GM12878 (cell line): ENCODE measurements at places on chromosomes 16 and 17.
A peak's percentile ranks its signal among the peaks of the same experiment; 100 is the strongest.

- H3K36me3 ChIP-seq = no peaks in the 10 kb centered on the region
- peaks cover 4% of the 10 kb centered on the region for H3K4me1 ChIP-seq
- H3K27me3 ChIP-seq = no peaks in the 10 kb centered on the region
- peak overlapping the region; percentile 95 for H3K4me3 ChIP-seq
- peak overlapping the region; percentile 64 for H3K27ac ChIP-seq
Observed at GRCh38 chr17:32142857-32143526, 690 bp downstream of the RHOT1 start.

DNA sequence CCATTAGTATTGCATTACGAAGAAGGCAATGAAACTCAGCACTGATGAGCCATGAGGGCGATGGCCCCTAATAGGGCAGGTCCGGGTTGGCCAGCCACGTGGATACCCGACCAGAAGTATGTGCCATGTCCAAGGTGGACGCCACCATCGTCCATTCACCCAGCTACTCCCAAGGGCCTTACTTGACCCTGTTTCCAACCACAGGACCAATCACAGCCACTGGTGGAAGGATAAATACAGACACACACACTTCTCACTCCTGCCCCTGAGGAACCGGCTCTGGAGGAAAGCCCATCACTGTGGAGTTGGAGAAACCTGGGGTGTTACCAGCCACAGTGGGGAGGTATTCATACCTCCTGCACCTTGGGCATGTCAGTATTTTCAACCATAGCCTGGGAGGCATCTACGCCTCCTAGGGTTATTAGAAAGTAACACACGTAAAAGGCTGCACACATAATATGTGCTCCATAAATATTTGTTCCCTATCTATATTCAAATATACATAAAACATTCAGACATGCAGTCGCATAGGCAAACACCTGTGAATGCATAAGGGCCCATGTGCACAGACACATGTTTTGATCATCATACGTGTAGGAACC lies 5.4 kb upstream of the ITGA3 start:
- no peak for DNase-seq
- H3K4me3 ChIP-seq = no peak overlapping the region
- no peak overlapping the region for H3K27ac ChIP-seq
- H3K4me1 ChIP-seq = peaks cover 9% of the 10 kb centered on the region
- no peaks in the 10 kb centered on the region for H3K27me3 ChIP-seq

GRCh38 chr16:89002851-89003830 lies 26.1 kb upstream of the CBFA2T3 start:
- H3K4me3 ChIP-seq = no peak overlapping the region
- no peak for DNase-seq
- H3K27me3 ChIP-seq = no peaks in the 10 kb centered on the region
- no peaks in the 10 kb centered on the region for H3K36me3 ChIP-seq
- no peak overlapping the region for H3K27ac ChIP-seq

- no peak overlapping the region for H3K4me3 ChIP-seq
- no peaks in the 10 kb centered on the region for H3K27me3 ChIP-seq
- no peaks in the 10 kb centered on the region for H3K4me1 ChIP-seq
Observed at GRCh38 chr17:67046398-67046797, 2.0 kb downstream of the CACNG1 start.

- no peak for DNase-seq
- peaks cover 3% of the 10 kb centered on the region; the same call in 1 of the 2 replicates for H3K27me3 ChIP-seq
- no peak overlapping the region for H3K4me3 ChIP-seq
- H3K4me1 ChIP-seq = peaks cover 1% of the 10 kb centered on the region; the same call in 1 of the 2 replicates
- no peak overlapping the region for H3K27ac ChIP-seq
Observed at GRCh38 chr16:29023279-29024277, 38.7 kb downstream of the LAT start.

GRCh38 chr17:7969433-7969832 lies 33.0 kb upstream of the GUCY2D start:
- no peaks in the 10 kb centered on the region for H3K27me3 ChIP-seq
- no peak overlapping the region for H3K27ac ChIP-seq
- no peak overlapping the region for H3K4me3 ChIP-seq
- DNase-seq = no peak
- no peaks in the 10 kb centered on the region for H3K36me3 ChIP-seq

GRCh38 chr17:50469208-50469605 lies 527 bp upstream of the CHAD start:
- H3K27me3 ChIP-seq = peaks cover 3% of the 10 kb centered on the region
- H3K4me1 ChIP-seq = no peaks in the 10 kb centered on the region
- DNase-seq = no peak
- no peak overlapping the region for H3K4me3 ChIP-seq

DNA sequence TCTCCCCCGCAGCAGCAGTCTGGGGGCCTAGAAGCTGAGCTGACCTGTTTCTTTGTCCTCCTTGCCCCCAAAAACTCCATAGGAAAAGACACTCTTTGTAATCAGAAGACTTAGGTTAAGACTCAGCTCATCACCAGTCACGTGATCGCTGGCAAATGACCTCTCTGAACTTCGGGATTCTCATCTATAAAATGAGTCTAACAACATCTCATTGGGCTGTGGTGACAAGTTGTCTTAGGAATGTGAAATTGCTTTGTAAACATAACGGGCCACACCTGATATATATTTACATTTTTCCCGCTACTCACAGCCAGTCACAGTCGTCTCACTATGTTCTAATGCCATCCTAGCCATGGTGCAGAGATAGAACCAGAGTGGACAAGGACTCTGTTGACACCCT lies 86.0 kb upstream of the LHX1 start:
- DNase-seq = no peak
- no peak overlapping the region for H3K4me3 ChIP-seq
- no peaks in the 10 kb centered on the region for H3K27me3 ChIP-seq
- peaks cover 18% of the 10 kb centered on the region for H3K4me1 ChIP-seq

GRCh38 chr17:4247361-4247970 lies 16.3 kb downstream of the ANKFY1 start:
- H3K4me3 ChIP-seq = no peak overlapping the region
- no peaks in the 10 kb centered on the region for H3K27me3 ChIP-seq
- peaks cover 5% of the 10 kb centered on the region for H3K4me1 ChIP-seq
- DNase-seq = no peak
- peaks cover 3% of the 10 kb centered on the region; the same call in 1 of the 2 replicates for H3K36me3 ChIP-seq
- H3K27ac ChIP-seq = no peak overlapping the region

- no peaks in the 10 kb centered on the region for H3K27me3 ChIP-seq
- H3K4me1 ChIP-seq = no peaks in the 10 kb centered on the region
Observed at GRCh38 chr17:77769762-77770161, 188.7 kb upstream of the TNRC6C start.

GRCh38 chr16:11614587-11615175 lies 28.0 kb upstream of the LITAF start:
- H3K4me3 ChIP-seq = no peak overlapping the region
- DNase-seq = no peak
- H3K4me1 ChIP-seq = peaks cover 23% of the 10 kb centered on the region
- H3K27me3 ChIP-seq = no peaks in the 10 kb centered on the region
- no peak overlapping the region for H3K27ac ChIP-seq

- DNase-seq = peak; percentile 68
- H3K36me3 ChIP-seq = no peaks in the 10 kb centered on the region
- H3K27me3 ChIP-seq = no peaks in the 10 kb centered on the region
Observed at GRCh38 chr16:807347-808084, 7.0 kb upstream of the GNG13 start.

GRCh38 chr16:23999663-24000062 lies 163.9 kb downstream of the PRKCB start:
- H3K4me3 ChIP-seq = no peak overlapping the region
- DNase-seq = peak; percentile 47
- H3K27ac ChIP-seq = peak overlapping the region; percentile 27; the same call in 1 of the 2 replicates
- H3K4me1 ChIP-seq = peaks cover 17% of the 10 kb centered on the region
- no peaks in the 10 kb centered on the region for H3K27me3 ChIP-seq

DNA sequence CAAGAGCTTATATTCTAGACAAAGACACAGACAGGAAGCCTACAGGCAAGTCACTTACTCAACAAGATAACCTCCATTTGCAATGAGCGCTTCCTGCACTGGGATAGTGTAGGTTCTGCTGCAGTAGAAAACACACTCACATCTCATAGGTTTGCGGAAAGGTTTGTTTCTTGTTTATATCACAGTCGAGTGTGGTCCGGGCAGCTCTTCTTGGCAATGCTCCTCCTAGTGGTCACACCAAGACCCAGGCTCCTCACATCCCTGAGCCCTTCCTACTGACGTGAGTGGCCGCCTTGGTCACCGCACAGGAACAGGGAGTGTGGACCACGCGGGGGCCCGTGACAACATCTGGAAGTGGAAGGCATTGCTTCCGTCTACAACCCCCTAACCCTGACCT lies 48.0 kb upstream of the RBFOX3 start:
- no peak overlapping the region for H3K27ac ChIP-seq
- H3K4me3 ChIP-seq = no peak overlapping the region
- no peak for DNase-seq
- H3K4me1 ChIP-seq = no peaks in the 10 kb centered on the region
- H3K27me3 ChIP-seq = 0 out of 2 replicates have a peak, but pooled peaks cover 2% of the 10 kb centered on the region

GRCh38 chr17:56292578-56292977 lies 139.3 kb downstream of the ANKFN1 start:
- H3K36me3 ChIP-seq = no peaks in the 10 kb centered on the region
- DNase-seq = no peak
- H3K4me1 ChIP-seq = no peaks in the 10 kb centered on the region
- H3K27ac ChIP-seq = no peak overlapping the region
- H3K27me3 ChIP-seq = no peaks in the 10 kb centered on the region
- no peak overlapping the region for H3K4me3 ChIP-seq

DNA sequence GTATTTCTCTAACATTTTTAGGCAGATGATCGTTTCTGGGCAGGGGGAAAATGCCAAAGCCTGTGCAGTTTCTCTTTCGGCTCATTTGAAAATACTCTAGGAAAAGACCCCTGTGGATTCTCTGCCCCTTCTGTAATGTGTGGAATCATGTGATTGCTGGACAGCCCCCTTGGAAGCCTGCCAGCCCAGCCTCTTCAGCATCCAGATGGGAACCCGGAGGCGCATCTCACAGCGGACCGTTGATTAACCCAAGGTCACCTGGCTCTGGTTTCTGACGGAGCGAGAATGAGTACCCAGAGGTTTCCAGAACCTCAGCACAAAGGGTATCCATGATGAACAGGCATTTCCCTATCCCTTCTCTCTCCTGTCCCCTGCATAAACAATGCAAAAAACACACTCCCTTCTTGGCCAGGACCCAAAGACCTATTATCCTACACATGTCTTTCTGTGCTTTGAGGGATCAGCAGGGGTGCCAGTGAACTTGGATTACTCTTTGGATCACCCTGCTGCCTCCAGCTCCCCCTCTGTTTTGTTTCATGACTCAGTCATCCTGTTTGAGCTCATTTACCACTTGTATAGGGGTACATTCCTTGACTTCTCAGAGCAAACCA lies 957.1 kb upstream of the RBFOX1 start:
- H3K36me3 ChIP-seq = no peaks in the 10 kb centered on the region
- no peaks in the 10 kb centered on the region for H3K27me3 ChIP-seq
- no peaks in the 10 kb centered on the region for H3K4me1 ChIP-seq
- no peak overlapping the region for H3K4me3 ChIP-seq
- H3K27ac ChIP-seq = no peak overlapping the region
- DNase-seq = no peak

- H3K27me3 ChIP-seq = peaks cover 4% of the 10 kb centered on the region; the same call in 1 of the 2 replicates
- H3K27ac ChIP-seq = no peak overlapping the region
- no peak for DNase-seq
Observed at GRCh38 chr17:17446666-17447155, 30.1 kb upstream of the MED9 start.

DNA sequence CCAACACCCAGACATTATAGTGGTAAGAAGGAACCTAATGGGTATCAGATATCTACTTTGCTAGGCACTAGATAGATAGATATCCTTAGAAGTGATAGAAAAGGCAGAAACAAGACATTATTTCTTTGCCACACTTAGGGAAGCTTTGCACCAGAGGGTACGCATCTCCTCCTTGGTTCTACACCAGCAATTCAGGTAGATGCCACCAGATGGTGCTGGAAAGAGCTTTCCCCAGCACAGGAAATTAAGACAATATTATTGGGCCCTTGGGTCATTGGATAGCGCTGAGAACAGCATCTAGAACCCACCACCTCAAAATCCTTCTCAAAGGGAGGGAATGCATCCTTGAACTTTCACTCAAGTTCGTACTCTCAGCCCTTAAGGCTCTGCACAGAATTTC lies 173.8 kb upstream of the CCL2 start:
- H3K4me3 ChIP-seq = no peak overlapping the region
- H3K4me1 ChIP-seq = no peaks in the 10 kb centered on the region
- no peak for DNase-seq
- no peak overlapping the region for H3K27ac ChIP-seq
- no peaks in the 10 kb centered on the region; the same call in 1 of the 2 replicates for H3K27me3 ChIP-seq

GRCh38 chr16:83051451-83051850 lies 424.7 kb downstream of the CDH13 start:
- DNase-seq = no peak
- H3K4me3 ChIP-seq = no peak overlapping the region
- no peaks in the 10 kb centered on the region for H3K36me3 ChIP-seq

- H3K27ac ChIP-seq = no peak overlapping the region
- no peaks in the 10 kb centered on the region for H3K27me3 ChIP-seq
- DNase-seq = no peak
- no peaks in the 10 kb centered on the region for H3K4me1 ChIP-seq
Observed at GRCh38 chr17:80132906-80133625, 13.9 kb downstream of the EIF4A3 start.

GRCh38 chr17:15348021-15348420 lies 6.6 kb upstream of the TEKT3 start:
- no peaks in the 10 kb centered on the region for H3K27me3 ChIP-seq
- H3K27ac ChIP-seq = no peak overlapping the region
- no peak for DNase-seq

DNA sequence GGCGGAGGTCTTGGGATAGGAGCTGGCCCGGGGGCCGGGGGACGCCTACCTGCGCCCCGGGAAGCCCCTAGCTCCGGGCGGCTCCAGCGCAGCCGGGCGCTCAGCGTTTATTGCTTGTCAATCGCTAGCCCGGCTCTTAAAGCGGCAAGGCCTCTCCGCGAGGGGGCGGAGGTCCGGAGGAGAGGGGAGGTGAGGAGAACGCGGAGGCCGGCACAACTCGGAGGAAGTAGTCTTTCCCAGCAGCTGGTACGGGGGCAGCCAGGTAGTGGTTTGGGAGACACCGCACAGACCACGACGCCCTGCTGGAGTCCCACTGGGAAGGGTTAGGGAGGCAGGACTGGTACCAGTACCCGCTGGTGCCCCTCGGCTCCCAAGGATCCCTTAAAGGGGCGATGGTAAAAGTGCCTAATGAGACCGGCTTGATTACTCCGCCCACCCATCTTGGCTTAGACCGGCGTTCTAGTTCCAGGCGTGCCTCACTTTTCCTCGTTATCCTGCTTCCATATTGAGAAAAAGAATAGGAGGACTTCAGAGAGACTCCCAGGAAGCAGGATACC lies at the start of gene MPP2:
Gene MPP2, minus strand, starts transcription at position 112 of the 557 bp plus-strand sequence. CDS start 3,076 bp downstream, outside the sequence.
- no peak within 1 kb of the TSS for H3K27ac ChIP-seq
- H3K27me3 ChIP-seq = peaks cover 10% of the 10 kb centered on the region
- no peak for DNase-seq
- no peak within 1 kb of the TSS; the same call in 1 of the 2 replicates for H3K4me3 ChIP-seq
- no peaks in the 10 kb centered on the region for H3K4me1 ChIP-seq
